ENCODE measurements at places on chromosomes 6 and 20. TPM values are rescaled to one million over a fixed set of nuclear protein-coding genes. Genes with fewer than 3 reads are reported as not detected.

DNA sequence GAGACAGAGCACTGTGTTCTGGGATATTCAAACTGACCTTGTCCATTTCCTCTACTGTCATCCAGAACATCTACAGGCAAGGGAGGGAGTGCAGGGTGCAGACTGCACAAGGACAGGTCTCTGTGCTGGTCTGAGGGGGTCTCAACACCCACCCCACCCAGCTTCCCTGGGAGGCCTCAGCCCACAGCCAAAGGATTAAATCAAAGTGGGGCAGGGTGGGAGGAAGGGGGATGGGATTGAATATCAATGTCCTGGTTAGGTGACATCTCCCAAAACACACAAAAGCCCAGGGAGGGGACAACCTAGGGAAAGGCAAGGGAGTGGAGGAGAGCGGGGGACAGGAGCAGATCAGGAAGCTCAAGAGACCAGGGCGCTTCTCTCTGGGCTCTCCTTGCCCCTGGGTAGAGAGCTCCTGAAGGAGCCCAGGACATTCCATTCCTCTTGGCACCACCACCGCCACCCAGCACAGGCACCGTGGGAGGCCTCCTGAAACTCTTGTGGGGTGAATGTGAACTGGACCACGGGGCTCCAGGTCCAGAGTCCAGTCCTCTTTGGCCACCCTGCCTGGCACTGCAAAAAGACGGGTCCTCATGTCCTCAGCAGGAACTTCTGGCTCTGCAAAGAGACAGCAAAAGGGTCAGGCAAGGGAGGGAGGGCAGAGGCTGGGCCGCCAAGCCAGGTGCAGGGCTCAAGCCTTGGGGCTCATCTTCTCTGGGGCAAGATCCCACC is 73.9 kb downstream of the JPH2 start:
- DNase-seq = no peak

DNA sequence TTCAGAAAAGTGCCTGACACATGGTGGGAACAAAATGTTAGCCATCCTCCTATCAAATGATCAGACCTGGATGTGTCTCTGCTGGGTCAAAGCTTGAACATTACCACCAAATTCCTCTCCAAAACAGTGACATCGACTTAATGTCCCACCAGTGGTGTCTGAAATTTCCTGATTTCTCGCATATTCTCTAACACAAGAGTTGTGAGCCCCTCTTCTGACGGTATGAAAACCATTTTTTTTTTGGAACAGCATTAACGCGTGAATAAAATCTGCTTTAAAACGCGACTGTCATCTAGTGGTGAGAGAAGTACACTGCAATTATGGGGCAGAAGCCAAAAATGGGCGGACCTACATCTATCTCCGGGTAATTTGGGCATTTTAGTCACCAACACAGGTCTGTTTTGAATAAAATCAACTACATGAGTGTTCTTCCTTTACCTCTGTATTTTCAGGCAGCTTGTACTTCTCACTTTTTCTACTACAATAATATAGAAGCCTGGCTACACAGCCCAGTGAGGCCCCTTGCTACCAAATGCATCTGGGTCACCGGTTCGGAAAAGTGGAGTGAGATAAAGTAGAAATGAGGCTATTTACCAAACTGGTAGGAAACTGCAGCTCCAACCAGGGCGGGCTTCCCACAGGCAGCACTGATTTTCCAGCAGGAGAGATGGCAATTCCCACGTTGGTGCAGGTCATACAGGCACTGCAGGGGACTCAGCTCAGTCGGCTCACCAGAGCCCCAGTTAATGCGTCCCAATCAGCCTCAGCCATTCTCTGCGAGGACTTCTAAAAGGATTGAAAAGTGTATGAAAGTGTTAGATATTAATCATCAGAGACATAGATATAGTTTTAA is 27.4 kb downstream of the MGME1 start:
- DNase-seq = peak; percentile 54

LY6G6D gene
- total RNA-seq = not detected

GRCh38 chr6:136341967-136342366 is 52.3 kb upstream of the BCLAF1 start:
- DNase-seq = no peak

RFX6 gene
- not detected for total RNA-seq
